Fibroblast of the aortic adventitia (primary cell): ENCODE measurements at places on chromosomes 2 and 18.

DNA sequence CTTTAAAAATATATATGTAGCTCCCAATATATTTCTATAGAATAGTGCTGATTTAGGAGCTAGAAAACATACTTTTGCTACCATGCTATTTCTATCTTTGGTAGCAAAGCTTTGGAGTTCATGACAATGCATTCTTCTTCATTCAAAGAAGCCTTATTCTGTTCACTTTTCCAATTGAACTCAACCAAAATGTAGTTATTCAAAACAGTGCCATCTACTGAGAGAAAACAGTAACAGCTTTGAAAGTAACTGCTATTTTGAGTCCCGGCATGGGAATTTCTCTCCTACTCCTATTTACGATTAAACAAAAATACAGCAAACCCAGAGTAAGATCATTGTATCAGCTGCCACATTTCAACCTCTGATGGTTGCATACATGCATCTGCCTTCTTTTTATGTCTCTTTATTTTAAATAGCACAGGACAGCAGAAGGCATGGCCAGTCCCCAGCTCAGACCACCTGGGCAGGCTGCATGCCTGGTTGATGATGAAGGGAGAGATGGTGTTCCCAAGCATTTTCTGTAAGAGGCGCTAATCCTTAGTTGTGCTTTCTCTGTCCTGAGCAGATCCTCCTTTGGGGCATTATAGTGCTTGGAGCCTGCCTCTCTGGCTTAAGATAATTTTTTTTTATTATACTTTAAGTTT lies 69.7 kb upstream of the SULT1C3 start:
- peak; percentile 37 for DNase-seq

GRCh38 chr2:139645617-139646016 lies 865.4 kb upstream of the NXPH2 start:
- no peak for DNase-seq

DNA sequence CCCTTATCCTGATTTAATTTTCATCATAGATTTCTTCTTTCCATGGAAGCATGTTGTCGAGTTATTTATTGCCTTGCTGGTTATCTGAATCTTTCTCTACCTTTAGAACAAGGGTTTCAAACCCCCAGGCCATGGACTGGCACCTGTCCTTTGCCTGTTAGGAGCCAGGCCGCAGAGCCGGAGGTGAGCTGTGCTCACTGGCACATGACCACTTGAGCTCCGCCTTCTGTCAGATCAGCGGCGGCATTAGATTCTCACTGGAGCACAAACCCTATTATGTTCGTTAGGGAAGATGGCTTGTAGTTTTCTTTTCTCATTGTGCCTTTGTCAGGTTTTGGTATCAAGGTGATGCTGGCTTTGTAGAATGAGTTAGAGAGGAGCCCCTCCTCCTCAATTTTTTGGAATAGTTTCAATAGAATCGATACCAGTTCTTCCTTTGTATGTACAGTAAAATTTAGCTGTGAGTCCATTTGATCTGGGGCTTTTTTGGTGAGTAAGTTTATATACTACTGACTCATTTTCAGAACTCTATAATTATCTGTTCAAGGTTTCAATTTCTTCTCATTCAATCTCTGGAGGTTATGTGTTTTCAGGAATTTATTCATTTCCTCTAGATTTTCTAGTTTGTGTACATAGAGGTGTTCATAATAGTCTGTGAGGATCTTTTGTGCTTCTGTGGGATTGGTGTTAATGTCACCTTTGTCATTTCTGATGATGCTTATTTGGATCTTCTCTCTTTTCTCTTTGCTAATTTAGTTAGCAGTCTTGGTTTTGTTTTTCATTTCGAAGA lies 668.0 kb upstream of the FAM98A start:
- DNase-seq: no peak

- no peak for DNase-seq
These were observed 240.9 kb upstream of the APCDD1 start for GRCh38 chr18:10213526-10213925.

DNA sequence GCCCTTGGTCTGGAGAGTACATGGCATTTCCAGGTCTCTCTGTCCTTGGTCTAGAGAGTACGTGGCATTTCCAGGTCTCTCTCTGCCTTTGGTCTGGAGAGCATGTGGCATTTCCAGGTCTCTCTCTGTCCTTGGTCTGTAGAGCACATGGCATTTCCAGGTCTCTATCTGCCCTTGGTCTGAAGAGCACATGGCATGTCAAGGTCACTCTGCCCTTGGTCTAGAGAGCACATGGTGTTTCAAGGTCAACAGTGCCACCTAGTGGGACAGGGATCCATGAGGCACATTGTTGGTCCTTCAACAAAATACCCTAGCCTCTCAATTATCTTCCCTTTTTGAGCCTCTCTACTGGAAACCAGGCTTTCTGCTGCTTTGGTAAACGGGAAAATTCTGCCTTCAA lies 250.2 kb downstream of the OTX1 start:
- no peak for DNase-seq

- no peak for DNase-seq
These were observed 55.4 kb upstream of the THUMPD2 start for GRCh38 chr2:39834426-39834825.

DNA sequence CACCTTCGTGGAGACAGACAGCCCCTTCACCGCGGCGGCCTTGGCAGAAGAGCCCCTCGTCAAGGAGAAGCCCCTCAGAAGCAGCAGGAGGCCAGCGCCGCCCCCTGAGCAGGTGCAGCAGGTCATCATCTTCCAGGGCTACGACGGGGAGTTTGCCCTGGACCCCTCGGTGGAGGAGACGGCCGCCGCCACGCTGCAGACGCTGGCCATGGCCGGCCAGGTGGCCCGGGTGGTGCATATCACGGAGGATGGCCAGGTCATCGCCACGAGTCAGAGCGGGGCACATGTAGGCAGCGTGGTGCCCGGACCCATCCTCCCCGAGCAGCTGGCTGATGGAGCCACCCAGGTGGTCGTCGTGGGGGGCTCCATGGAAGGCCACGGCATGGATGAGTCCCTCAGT lies 145.7 kb downstream of the PTGR3 start:
- no peak for DNase-seq

- peak; percentile 1 for DNase-seq
These were observed 4.5 kb upstream of the POLE4 start for GRCh38 chr2:74953796-74954499.

GRCh38 chr2:328761-329160 lies 40.9 kb upstream of the ALKAL2 start:
- no peak for DNase-seq

DNA sequence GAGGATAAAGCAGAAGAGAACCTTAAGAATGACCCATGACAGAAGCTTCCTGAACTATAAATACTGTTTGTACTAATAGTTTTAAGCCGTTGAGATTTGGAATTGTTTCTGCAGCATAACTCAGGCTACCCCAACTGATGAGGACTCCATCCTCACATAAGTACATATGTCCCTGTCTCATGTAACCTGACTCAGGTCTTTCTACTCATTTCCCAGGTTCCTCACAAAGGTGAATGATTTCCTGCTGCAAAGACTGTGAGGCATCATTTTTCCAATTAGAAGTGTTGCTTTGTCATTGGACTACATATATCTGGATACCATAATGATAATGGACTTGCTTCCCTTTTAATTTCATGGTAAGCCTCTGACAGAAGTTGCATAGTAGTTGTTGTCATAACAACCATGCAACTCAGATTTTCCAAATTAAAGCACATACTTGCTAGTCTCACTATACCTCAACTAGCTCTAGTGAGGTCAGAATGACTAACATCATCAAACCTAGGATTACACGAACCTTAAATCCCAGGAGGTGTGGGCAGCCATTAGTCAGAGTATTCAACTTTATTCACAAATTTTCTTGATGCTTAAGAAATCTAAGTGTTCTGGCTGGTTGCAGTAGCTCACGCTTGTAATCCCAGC lies 38.0 kb upstream of the NEDD4L start:
- DNase-seq: peak; percentile 62

GRCh38 chr2:149463328-149464002 lies 124.1 kb downstream of the MMADHC start:
- no peak for DNase-seq

GRCh38 chr18:50284255-50284885 lies 3.0 kb upstream of the MBD1 start:
- no peak for DNase-seq

GRCh38 chr18:10490401-10491165 lies 35.2 kb upstream of the NAPG start:
- DNase-seq: no peak

DNA sequence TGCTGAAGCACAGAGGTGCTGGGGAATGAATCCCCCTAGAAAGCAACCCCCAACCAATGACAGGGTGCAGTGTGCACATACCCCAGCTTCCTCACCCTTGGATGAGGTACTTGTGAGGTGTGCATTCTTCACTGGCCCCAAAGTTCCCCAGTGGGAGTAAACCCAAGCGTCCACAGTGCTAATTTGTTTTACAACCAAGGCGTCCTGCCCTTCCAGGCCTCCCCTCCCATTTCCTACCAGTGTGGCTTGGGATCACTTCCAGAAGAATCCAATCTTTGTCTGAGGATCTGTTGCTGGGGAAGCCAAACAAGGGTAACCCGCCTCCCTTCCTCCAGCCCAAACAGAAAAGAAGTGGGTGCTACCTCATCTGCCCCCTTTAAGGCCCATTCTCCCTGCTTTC lies 40.3 kb upstream of the TEX51 start:
- DNase-seq: no peak

GRCh38 chr2:11874861-11875260 lies 128.4 kb downstream of the LPIN1 start:
- DNase-seq: no peak

DNA sequence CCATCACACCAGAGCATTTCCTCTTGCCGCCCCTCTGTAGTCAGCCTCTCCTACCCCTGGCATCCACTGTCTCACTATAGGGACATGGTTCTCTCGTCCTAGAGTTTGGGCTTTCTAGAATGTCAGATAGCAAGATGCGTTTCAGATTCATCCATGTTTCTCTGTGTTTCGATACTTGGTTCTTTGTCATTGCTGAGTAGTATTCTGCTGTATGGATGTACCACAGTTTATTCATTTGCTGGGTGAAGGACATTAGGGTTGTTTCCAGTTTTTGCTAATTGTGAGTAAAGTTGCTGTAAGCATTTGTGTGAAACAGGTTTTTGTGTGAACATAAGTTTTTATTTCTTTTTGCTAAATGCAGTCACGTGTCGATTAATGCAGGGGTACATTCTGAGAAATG lies 3.8 kb downstream of the ZNF532 start:
- DNase-seq: no peak

DNA sequence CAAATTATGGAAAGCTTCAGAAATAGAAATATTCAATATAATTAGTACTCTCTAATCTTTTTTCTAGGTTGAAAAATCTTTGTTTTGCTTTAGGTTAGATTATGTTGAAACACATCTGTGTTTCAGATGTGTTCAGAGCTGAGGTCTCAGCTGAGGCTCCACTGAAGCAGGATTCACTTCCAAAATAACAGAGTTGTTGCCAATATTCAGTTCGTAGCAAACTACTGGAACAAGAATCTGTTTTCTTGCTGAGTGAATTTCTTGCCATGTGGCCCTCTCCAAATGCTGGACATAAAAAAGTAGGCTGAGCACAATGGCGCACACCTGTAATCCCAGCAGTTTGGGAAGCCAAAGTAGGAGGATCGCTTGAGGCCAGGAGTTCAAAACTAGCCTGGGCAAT lies 8.7 kb downstream of the PHOSPHO2 start:
- peak; percentile 16 for DNase-seq

DNA sequence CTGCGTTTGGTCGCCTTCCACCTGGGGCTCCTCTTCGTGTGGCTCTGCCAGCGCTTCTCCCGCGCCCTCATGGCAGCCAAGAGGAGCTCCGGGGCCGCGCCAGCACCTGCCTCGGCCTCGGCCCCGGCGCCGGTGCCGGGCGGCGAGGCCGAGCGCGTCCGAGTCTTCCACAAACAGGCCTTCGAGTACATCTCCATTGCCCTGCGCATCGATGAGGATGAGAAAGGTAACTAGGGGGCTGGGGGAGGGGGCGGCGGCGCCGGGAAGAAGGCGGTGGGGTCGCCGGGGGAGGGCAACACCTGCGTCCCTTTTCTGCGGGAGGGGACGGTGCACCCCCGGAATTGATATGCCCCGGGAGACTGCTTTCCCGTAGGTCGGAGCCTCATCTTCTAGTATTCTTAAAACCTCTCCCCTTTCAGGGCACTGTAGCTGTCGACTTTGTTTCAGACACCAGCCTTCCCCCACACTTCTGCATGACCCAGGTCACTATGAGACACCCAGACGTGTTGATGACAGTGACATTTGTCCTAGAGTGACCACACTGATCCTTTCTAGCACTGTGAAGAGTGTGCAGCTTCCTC lies 755 bp downstream of the SPAST start:
- DNase-seq: peak; percentile 9

- DNase-seq: peak; percentile 74
These were observed at the start of gene ONECUT2 for GRCh38 chr18:57434536-57435494. ONECUT2 (plus strand) TSS chr18:57435374; CDS start chr18:57435717, 343 bp downstream.

DNA sequence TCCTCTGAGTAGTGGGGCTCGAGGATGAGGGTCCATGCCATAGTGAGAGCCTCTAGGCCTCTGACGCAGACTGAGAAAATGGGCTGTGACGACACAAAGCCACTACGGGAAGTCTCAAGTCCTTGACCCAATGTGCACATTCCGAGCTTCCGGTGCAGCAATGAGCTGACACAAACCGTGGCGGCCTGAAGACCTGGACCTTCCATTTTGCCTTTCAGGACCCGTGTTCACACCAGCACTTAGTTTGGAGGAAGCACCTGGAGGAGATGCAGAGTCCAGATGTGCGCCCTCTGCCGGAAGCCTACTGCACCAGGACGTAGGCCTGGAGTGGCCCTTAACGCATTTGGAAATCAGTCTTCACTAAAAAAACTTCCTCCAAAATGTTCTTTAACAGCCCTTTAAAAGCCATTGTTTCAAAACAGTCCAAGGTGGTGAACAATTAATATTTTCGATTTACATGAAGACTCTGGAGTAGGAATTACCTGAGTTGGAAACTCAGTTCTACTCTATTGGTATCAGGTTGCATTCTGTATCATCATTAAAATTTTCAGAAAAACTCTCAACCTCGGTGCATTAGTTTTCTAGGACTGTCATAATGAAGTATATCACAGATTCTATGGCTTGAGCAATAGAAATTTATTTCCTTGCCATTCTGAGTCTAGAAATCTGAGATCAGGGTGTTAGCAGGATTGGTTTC lies 33.9 kb downstream of the BMP10 start:
- peak; percentile 17 for DNase-seq
